M059J (cell line): ENCODE measurements at places on chromosomes 1 and 21. TPM values are rescaled to one million over a fixed set of nuclear protein-coding genes. Genes with fewer than 3 reads are reported as not detected.

- peak; percentile 50 for DNase-seq
Measured at GRCh38 chr21:38350684-38351083, 93.9 kb downstream of the KCNJ15 start.

- DNase-seq = peak; percentile 96
Measured at GRCh38 chr1:37476460-37477197, 2.2 kb downstream of the ZC3H12A start.

DNA sequence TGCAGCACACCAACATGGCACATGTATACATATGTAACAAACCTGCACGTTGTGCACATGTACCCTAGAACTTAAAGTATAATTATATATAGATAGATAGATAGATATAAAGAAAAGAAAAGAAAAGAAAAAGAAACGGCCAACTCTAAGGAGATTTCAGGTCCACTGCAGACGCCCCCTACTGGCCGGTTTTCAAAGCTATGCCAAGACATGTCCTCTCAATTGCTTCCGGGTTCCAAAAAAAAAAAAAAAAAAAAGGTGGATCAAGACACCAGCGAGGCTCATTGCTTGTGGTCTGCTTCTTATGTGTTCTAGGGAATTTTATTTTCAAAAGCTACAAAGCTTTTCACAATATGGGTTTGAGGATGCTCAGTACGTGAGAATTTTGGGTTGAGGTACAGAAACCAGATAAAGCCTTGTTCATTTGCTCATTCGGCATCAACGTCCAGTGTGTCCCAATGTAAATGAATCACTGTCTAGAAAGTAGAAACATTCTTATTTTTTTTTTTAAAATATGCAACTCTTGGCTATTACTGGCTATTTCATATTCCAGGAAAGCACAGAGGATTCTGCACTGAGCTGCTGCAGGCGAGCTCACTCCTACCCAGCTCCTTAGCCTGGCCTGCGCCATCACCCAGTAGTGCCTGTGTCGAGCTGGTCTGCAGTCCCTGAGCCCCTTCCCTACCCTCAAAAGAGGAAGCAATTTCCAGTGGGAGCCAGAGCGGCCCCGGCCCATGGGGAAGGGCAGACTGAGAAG, 643.0 kb downstream of the KIF26B start:
- no peak for DNase-seq

DNA sequence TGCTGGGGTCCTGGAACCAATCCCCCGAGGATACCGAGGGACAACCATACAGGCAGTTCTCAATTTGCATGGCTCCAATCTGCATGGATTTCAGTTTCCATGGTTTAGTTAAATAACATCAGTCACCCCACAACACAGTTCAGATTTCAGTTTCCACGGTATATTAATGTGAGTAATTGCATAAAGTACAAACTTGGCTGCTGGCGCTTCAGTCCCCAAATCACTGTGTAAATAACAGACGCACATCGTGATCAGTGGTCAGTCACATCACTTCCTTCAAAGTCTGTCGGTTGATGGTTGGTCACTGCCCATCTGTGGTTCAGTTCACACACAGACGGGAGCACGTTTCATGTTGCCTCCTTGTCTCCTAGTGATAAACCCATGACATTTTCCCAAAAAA, 66.4 kb upstream of the LPGAT1 start:
- peak; percentile 44 for DNase-seq

DNA sequence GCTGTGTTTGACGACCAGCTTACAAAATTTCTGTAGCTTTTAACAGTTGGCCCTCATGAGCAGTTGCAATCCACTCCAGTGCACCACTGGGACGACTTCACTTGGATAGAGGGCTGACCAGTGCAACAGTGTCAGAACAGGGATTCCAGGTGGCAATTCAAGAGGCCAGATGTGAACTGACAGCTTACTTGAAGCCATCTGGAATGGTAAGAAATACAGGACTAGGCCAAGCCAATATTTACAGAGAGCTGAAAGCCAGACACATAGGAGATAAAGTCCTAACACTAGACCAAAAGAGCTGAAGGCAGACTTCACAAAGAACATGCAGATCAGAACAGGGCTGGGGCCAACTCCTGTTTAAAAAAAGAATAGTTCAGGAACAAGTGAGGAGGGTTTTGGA, 93.5 kb upstream of the NFIA start:
- no peak for DNase-seq

- DNase-seq = no peak
Measured at GRCh38 chr1:113904293-113904673, 316 bp downstream of the AP4B1 start.

GRCh38 chr1:191608367-191608766, 549.9 kb upstream of the RGS18 start:
- no peak for DNase-seq

GRCh38 chr1:38615680-38616079, 243.9 kb downstream of the RRAGC start:
- no peak for DNase-seq

DNA sequence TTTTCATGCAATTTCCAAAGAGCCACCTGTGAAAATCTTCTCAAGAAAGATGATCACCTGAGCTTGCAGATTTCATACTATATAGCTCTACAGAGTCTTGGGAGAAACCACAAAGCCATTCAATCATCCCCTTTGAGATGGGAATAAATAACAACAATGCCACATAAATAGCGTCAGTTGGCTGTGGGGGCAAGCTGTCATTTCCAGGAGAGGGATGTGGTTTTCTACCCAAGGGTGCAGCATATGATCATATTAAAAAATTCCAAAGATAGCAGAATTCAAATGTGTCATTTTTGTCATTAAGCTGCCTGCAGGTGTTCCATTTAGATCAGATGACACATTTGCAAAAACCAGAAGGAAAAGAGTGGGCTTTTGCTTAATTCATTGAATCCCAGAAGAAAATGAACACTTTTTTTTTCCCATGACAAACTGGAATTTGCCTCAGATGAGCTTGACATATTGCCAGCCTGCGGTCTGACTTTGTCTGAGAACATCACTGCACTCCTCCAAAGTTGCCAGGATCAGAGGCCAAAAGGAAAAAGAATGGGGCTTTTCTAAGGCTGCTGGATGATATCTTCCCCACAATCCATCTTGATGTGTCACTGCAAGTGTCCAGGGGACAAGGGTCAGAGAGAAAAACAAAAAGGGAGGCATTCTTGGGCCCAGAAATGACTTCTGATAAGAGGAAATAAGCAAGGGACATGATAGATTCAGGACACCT, 314.1 kb upstream of the USP25 start:
- DNase-seq = peak; percentile 61

GRCh38 chr1:30840904-30841598, 67.5 kb downstream of the SDC3 start:
- DNase-seq = peak; percentile 42

GRCh38 chr1:55463814-55464475, 248.8 kb upstream of the USP24 start:
- DNase-seq = no peak

- no peak for DNase-seq
Measured at GRCh38 chr1:9321480-9321849, 28.8 kb downstream of the SPSB1 start.

GRCh38 chr1:170049176-170049800, 25.2 kb downstream of the KIFAP3 start:
- no peak for DNase-seq

DNA sequence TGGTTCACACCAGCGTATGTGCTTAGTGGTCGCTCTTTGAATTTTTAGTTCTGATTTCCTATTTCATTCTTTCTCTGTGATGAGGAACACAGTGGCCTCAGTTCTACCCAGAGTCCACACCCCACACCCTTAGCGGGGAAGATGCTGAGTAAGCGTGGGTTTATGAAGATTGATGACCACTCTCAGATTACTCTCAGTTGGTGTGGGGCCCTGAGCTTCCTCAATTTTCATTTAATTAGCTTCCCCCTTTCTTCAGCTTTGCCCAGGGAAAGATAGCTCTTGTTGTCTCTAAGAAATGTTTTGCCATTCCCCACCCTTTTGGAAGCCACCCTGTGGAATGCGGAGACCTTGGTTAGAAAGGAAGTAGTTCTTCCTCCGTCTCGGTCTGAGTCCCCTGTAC, 299.9 kb upstream of the PROX1 start:
- DNase-seq = no peak

GRCh38 chr1:172203135-172203823, 217.2 kb upstream of the C1orf105 start:
- peak; percentile 42 for DNase-seq

DNA sequence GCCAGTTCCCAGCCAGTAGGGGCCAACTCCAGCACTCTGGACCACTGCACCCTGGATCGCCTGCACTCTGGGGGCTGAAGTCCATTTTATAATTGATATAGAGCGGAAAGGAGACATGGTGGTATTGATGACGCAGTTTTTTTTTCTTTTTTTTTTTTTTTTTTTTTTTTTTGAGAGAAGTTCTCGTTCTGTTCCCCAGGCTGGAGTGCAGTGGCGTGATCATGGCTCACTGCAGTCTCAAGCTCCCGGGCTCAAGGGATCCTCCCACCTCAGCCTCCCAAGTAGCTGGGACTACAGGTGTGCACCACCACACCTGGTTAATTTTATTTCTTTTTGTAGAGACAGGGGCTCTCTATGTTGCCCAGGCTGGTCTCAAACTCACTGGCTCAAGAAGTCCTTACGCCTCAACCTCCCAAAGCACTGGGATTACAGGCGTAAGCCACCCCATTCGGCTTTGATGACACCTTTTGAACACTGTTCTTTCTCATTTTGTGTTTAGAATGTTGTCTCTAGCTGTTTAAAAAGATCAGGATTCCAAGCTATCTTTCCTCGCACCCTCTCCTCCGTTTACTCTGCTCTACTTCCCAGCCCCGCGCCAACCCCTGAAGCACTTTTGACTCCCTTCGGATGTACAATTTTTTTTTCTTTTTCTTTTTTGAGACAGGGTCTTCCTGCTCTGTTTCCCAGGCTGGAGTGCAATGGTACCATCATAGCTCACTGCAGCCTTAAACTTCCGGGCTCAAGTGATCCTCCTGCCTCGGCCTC, 960 bp downstream of the MX2 start:
- DNase-seq = no peak

DNA sequence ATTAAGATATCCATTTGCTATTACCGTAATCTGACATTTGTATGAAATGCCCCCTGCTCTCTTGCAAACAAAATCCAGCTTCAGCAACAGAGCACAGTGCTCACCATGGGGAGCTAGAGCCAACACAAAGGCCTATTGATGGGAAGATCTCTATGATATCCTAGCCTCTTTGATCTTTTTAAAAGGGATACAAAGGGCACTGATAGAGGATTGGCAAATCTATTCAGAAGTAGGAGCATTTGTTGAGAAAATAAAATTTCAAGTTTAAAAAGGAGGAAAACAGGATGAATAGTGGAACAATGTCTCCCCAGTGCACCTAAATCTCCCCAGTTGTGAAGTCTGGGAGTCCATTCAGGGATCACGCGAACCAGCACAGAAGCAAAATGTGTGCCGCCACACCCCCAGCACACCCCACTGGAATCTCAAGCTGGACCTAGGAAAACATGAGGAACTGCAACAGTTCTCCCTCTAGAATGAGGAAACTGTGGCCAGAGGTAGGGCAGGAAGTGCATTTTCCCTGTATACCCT, 32.2 kb downstream of the MRAP start:
- no peak for DNase-seq

DNA sequence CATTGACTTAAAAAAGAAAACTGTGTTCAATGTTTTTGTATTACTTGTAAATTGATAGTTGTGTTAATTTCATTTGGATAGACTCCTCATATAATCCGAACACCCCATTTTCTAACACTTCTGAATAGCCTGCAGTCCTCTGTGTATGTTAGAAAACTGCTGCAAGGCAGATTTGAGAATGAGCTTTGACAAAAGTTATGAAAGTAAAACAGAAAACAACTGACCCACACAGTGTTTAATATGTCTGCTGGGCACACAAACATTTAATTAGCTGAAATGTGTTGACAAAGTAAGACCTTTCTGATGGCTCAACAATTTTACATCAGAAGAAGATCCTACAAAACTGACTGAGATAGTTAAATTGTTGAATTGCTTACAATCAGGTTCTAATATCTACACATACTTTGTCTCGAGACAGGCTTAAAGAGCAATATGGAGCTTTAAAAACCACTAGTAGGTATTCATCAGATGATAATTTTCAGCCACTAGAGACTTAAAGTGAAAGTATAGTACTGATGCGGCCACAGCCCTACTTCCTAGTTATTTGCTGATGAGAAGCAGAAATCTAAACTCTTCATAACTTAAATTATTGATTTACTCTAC, 40.0 kb upstream of the PRMT6 start:
- peak; percentile 5 for DNase-seq

DNA sequence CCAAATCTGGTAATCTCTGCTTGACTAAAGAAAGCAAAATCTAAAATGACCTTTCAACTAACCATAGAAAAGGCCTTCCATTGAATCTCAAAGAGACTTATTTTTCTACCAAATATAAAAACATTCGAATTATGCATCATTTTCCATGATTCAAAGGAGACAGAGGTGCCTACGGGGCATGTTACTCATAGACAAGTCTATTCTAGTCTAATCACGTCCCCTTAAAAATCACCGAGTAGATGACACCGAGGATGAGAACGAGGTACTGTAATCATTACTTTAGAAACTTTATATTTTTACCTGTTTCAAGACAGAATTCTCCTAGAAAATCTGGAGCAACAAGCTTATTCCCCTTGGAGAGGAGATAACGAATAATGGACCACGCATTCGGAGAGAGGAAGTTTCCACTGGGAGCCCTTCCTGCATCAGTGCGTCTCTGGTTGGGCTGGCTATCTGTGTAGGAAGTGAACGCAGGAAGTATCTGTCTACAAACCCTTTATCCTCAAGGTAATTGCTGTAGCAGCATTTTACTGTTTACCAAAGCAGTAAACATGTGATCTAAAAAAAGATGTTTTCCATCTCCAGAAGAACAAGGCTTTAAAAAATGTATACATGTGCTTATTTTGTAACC, 9.5 kb downstream of the ERG start:
- DNase-seq = peak; percentile 51

DNA sequence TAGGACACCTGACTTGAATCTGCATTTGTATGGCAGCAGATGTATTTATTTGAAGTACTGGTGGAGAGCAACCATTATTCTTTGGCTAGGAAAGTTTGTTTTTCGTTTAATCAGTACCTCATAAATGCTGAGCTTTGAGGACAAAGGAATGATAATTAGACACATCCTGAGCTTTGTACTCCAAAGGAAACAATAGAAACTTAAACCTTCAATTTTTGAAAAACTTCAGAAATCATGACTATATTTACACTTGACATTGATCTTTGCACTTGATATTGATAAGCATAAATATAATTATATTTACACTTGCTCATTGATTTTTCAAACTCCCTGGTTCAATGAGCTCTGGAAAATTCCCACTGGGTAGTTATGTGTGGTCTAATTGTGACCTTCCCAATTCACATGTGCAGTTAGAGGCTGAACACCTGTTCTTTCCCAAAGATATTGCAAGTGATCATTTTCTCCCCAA, 10.7 kb downstream of the PATJ start:
- no peak for DNase-seq

GRCh38 chr21:32096411-32096810, 182.4 kb downstream of the MIS18A start:
- peak; percentile 6 for DNase-seq

GRCh38 chr1:192600275-192600674, 24.7 kb downstream of the RGS1 start:
- DNase-seq = no peak

ASTN1 gene
- total RNA-seq = 0.02 TPM in 1 of 2 replicates, not detected in the other

TRAF3IP3 gene
- total RNA-seq = not detected in 2 replicates

ERICH3 gene
- total RNA-seq = not detected in 2 replicates

SAMD11 gene
- total RNA-seq = 30.5 and 59.8 TPM in 2 replicates

AIM2 gene
- 1.7 TPM in 1 of 2 replicates, not detected in the other for total RNA-seq

FAM131C gene
- 0.71 and 1.7 TPM in 2 replicates for total RNA-seq

THEM5 gene
- total RNA-seq = not detected in 2 replicates

HOOK1 gene
- total RNA-seq = 0.07 TPM in 1 of 2 replicates, not detected in the other

TEX38 gene
- total RNA-seq = not detected in 2 replicates

CELF3 gene
- total RNA-seq = not detected in 2 replicates
